ENCODE measurements at places on chromosomes 4 and X.

- no peak for DNase-seq
Observed at GRCh38 chr4:8707045-8707781, 114.6 kb downstream of the CPZ start.

GRCh38 chrX:12162420-12162819 is 24.1 kb downstream of the FRMPD4 start:
- DNase-seq, result no peak

GRCh38 chr4:186931519-186931918 is 207.9 kb upstream of the FAT1 start:
- DNase-seq, result no peak

DNA sequence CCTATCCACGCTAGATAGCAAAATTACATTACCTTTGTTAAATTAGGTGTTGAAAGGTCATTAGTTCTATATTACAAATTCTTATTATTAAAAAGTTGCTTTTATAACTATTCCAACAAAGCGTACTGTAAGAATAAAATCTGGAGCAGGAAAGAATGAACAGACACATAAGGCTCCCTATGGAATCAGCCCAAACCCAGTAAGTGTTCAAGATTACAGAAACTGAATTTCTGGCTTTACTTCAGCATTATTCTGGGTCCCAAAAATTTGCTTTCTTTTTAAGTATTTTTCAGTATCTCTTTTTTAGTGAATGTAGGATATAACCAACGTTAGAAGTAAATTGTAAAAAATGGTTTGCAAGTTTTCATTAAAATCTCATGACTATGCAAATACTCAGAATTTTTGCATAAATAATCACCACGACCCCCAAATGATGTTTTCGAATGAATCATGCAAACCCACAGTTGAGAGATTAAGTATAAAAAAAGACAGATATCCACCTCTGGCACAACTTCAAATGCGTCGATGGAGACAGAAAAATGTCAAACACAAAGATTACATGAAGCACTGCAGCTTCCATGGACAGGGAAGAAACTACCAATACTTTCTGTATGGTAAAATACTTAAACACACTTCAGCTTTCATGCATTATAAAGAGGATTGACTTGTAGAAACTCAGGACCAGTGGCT is 238.5 kb downstream of the RASL11B start:
- DNase-seq, result no peak

GRCh38 chr4:55348466-55348865 is 2.4 kb downstream of the SRD5A3 start:
- no peak for DNase-seq

GRCh38 chr4:113406723-113407016 is 354.9 kb downstream of the CAMK2D start:
- no peak for DNase-seq

GRCh38 chrX:22056235-22056634 is 24.1 kb downstream of the PHEX start:
- no peak for DNase-seq

GRCh38 chr4:158236304-158237030 is 26.2 kb downstream of the TMEM144 start:
- DNase-seq, result no peak

GRCh38 chr4:133062851-133063250 is 86.2 kb upstream of the PCDH10 start:
- DNase-seq, result no peak

DNA sequence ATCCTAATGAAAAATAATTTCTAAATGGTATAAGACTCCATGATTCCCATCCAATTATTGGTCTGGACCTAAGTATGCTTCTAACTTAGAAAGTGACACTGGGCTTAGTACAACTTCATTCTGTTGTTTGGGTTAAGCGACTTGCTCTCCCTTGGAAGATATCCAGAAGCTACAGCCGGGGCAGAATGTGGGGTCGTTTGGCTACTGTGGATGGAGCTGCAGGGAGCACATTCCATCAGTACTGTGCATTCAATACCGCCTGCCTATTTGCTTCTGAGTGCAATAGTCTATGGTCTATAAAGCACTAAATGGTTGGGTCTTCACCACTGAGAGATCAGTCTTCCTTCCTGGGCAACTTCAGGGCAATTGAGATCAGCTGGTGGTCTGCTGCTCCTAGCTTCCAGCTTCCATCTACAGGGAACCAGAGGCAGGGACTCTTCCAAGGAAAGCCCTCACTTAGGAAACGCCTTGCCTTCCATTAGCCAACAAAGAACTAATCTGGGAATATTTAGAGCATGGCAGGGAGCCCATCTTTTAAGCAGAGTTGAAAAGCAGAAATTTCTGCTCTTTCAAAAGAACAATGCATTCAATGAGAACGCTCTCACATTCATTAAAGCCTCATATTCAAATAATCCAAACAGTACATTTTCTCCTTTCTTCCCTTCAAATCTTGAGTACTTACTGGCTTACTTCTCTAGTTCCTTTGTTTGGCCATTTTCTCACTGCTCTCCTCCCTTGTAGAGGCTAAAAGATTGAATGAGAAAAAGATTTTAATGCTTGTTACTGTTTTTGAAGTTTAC is 1049.9 kb upstream of the TENM3 start:
- no peak for DNase-seq
